ENCODE measurements at places on chromosomes 7 and 10.
A peak's percentile ranks its signal among the peaks of the same experiment; 100 is the strongest.

GRCh38 chr10:3741688-3742461 lies 43.1 kb downstream of the KLF6 start:
- DNase-seq: no peak

- no peak for DNase-seq
Observed at GRCh38 chr10:73865459-73866442, 8.6 kb downstream of the CAMK2G start.

GRCh38 chr7:156777364-156778069 lies 115.5 kb downstream of the LMBR1 start:
- peak; percentile 33 for DNase-seq

DNA sequence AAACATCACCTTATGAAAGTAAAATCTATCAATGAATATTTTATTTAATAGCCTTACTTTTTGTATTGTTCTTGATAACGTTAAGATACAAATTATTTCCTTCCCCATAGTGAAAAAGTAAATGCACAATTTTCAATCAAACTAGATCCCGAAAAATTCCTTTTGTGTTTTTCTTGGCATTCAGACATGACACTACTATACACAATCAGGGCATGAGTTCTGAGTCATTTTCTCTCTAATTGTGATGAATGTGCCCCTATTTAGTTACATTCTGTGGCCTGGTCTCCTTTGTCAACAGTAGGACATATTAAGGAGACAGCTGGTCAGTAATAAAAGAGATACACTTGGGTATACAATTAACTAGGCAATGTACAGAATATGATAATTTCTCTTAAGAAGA lies 19.8 kb downstream of the COL1A2 start:
- DNase-seq: peak; percentile 3

GRCh38 chr10:71031603-71032002 lies 143.2 kb upstream of the PCBD1 start:
- no peak for DNase-seq

GRCh38 chr10:601660-601963 lies 87.9 kb downstream of the DIP2C start:
- no peak for DNase-seq

GRCh38 chr10:99993701-99994689 lies 15.8 kb downstream of the DNMBP start:
- peak; percentile 20 for DNase-seq

Measured in PC-3 (cell line).